ENCODE measurements at places on chromosomes 5 and 9. TPM values are rescaled to one million over a fixed set of nuclear protein-coding genes. Genes with fewer than 3 reads are reported as not detected.

Gene ASS1
- total RNA-seq, result 73.1 TPM

Gene ERAP2
- 26.9 TPM for total RNA-seq

Gene PCDHB12
- total RNA-seq, result 3.6 TPM

Gene SLC34A3
- total RNA-seq, result not detected

Gene TUSC1
- 11.7 TPM for total RNA-seq

Gene NRG2
- not detected for total RNA-seq

Gene FOXD1
- 24.8 TPM for total RNA-seq

Gene EGR1
- 7.2 TPM for total RNA-seq

Gene NUTM2G
- not detected for total RNA-seq

Gene CACFD1
- 8.2 TPM for total RNA-seq

Gene EQTN
- not detected for total RNA-seq

Gene HABP4
- 14.0 TPM for total RNA-seq

Gene SLC6A7
- total RNA-seq, result not detected

Gene PCDHB9
- total RNA-seq, result 3.1 TPM

DNA sequence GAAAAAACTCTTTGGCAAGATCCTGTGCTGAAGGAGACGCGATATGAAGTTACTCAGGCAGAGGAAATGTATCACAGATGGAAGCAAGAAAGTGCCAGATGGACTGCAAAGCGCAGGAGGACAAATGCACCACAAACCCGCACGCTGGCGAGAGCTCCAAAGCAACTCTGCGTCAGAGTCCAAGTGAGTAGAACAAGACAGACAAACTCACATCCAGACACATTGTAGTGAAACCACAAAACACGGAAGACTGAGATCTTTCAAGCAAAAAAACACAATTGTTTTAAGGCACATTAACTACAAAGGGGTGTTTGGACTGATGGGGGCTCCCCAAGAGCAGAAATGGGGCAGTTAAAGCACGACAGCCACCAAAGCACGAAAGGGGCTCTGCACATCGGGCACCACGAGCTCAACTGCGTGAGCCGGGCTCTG lies 39.2 kb upstream of the NKD2 start:
- no peak for DNase-seq

DNA sequence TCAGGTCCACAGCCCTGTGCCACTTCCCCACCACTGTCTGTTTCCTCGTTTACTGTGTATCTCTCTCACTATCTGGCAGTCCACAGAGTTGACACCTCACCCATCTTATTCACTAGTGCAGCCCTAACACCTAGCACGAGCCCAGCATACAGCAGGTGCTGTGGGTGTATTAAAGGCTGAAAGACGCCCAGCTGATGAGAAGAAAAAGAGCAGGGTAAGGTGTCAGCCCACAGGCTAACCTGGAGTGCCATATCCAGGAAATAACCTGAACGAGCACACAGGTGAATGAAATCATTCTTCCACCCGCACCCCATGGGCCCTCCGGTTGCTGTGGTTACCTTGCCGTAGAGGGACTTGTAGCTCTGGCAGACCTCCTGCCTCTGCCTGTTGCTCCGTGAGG lies 18.6 kb downstream of the ANXA6 start:
- DNase-seq, result no peak

GRCh38 chr5:2909035-2909434 lies 157.6 kb upstream of the IRX2 start:
- DNase-seq, result no peak

DNA sequence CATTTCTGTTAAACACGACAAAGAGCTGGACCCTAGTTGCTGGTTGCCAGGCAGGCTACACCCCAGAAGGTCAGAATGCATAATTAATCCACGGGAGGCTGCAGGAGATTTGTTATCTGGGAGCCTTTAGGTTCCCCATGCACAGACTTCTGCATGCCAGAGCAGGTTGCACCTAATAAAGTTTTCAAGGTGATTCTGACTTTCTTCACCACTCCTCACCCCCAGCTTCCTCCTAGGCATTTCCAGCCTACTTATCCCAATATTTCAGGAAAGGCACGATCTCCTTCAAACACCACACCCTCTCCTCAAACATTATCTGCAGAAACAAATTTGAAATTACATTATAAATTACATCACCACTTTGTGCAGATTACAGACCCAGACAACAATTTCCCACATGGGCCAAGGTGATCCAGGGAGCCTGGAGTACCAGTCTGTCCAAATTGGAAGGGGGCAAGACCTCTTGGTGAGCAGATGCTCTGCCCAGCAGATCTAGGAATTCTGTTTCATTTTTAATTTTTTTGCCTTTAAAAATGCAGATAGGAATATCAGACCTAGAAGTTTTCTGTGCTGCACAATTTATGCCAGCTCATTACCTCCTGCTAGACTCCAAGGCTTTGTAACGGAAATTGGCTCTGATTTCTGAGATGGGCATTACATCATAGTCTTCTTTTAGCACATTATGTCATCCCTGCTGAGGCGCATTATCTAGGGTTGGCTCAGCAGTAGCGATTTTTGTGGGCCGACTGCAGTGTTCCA lies 363.4 kb upstream of the SLC30A5 start:
- peak; percentile 68 for DNase-seq

DNA sequence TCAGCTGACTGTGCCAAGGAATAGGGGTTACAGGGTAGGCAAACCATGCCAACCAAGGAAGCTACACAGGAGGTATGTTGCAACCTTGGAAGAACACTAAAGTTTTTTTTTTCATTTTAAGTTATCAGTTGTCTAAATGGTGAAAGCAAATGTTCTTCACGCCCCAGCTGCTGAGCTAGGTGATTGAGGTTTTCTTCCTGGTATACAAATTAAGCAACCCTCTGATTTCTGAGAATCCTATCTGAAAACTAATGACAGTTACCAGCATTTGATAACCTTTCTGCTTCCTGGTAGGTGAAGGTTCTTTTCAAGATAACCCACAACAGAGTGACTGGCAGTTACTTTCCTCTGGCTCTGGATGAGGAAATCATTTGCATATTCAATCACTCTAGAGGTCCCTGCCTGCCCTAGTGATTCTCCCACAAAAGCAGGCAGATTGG lies 194.9 kb downstream of the ATP10B start:
- no peak for DNase-seq

DNA sequence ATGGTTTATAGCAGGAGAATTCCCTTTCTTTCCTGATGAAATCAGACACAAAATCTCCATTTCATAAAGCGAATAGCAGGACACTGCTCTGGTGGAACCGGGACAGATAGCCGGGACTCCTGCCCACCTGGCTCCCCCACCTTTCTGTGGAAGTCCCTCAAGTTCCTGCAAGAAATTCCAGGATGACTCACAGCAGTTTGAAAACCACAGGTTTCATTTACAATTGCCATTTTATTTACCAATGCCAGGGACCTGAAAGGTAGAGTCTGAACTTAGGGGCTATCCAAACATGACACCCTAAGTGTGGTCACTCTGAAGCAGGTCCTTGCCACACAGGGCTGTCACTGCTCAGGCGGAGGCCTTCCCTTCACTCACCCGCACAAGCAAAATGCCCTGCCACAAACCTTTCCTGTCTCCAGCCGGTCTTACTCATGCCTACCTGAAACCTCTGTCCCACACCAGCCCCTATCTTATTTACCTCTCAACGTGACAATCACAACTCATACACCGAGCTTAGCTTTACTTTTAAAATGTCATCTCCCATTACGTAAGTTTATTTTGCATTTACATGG lies 63.3 kb upstream of the TAF1L start:
- DNase-seq, result no peak

- DNase-seq, result no peak
Observed at GRCh38 chr5:85109616-85110015, 724.9 kb upstream of the EDIL3 start.

- DNase-seq, result no peak
Observed at GRCh38 chr9:3629495-3629894, 103.7 kb upstream of the RFX3 start.

DNA sequence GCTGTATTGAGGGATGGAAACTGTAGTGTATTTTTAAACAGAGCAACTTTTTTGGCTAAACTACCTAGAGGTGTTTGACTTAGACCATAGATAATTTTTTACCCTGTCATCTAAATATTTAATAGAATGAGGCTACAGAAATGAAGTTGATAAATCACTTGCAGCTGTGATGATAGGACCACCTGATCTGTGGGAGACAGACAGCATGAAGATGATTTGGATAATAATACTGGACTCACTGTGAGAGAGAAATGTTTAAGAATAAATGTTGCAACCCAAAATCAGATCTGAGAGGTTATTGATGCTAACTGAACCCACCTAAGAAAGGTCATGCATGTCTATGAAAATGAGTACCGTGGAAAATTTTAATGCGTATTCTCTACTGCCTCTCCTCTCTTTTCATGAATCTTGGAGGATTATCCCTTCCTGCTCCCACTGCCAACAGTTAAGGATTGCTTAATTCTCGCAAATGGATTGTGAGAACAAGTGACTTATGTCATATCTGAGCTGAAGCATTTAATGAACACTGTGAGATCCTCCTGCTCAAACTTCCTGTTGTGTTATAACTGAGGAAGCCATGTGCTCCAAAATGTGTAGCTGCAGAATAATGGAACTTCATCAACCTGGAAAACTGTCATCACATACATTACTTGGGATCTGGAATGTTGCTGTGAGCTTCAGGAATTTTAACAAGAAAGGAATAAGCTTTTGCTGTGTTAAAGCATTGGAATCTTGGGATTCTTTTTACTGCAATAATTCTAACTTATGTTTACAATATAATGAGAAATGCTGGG lies 617.9 kb upstream of the CDH18 start:
- DNase-seq, result no peak

DNA sequence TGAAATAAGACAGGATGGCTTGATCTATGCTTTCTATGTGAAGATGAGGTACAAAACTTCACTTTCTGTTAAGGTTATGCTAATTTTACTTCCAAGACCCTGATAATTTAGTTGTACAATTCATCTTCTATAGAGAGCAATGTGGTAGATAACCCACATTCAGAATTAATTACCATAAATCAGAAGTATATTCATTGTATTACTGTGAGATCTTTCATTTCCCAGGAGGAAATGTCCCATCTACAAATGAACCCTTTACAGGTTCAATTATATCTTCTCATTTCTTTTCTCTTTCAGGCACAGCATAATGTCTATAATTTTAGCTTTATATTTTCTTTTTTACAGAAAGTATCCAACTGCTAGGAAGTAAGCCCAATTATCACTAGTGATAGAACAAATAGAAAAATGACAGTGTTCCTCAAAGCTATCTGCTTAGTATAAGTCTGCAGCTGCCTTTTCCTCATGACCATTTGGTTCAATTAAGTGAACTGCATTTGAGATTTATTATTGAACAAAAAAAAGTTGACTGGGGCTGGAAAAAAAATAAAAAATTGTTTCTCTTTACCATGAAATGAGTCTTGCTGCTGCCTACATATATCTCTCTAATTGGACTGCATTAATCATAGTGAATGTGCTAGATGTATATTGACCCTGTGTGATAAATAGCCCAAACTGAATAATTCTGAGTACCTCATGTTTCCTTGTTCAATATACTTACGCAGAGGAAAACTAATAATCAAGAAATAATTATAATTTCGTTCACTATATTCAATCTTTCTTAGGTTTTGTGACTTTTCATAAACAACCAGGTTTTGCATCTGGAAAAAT lies 1329.4 kb downstream of the PTPRD start:
- no peak for DNase-seq

GRCh38 chr9:72149231-72149975 lies at the start of gene GDA:
Gene GDA, plus strand, starts transcription at chr9:72149440. Its CDS starts 120 bp downstream, at chr9:72149560.
- DNase-seq, result no peak

- no peak for DNase-seq
Observed at GRCh38 chr5:112878760-112879159, 17.7 kb downstream of the SRP19 start.

GRCh38 chr9:135927195-135928013 lies 20.1 kb upstream of the CAMSAP1 start:
- no peak for DNase-seq

GRCh38 chr5:140287801-140288521 lies 14.9 kb downstream of the PFDN1 start:
- DNase-seq, result no peak

DNA sequence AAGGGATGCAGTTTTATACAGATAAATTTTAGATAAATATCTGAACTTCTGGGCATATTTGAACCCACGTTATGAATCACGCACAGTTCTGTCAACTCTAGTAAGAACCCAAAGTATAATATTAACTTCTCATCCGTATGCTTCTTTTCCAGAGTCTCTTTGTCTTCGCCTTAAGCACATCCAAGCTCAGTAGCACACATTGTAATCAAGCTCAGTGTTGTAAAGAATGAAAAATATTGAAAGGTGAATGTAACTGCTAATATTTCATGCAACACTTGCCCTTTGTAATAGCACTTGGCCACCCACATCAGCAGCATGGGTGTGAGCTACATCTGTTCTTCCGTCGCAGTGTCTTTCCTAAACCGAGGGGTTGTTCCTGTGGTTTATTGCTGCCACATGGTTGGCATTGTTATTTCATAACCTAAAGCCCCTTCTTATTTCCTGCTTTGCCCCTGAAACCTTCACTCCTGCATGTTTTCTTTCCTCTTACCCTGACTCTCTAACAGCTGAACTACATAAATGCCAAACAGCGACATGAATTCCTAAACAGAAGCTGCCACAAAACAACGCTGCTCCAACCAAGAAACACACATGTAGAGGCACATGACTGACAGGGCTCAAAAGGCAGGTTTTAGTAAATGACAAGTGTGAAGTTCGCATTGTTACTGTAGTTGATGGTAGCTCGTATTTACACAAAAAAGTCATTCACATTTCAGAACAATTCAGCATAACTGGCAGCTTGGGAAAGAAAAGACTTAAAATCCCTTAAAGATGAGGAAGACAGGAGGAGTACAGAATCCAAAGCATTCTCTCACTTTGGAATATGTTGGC lies 190.1 kb upstream of the MEF2C start:
- DNase-seq, result peak; percentile 27

DNA sequence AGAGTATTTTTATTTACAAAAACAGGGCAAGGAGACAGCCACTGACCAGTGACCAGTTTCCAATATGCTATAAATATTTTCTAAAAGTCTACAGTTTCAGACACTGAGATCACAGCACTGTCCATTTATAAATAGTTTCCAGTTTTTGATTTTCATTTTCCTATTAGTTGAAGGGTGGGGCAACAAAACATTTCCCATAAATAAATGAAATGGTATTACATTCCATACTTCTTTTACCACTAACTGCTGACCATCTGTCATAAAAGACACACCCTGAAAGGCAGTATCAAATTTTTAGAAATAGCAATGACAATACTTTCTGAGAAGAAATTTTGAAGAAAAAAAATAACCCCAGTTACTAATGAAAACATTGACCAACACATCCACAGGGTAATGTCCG lies 126.7 kb downstream of the ARSB start:
- DNase-seq, result peak; percentile 54

- no peak for DNase-seq
Observed at GRCh38 chr9:130301483-130302286, 36.1 kb downstream of the HMCN2 start.

- DNase-seq, result no peak
Observed at GRCh38 chr5:111412593-111412992, 99.7 kb downstream of the STARD4 start.

- no peak for DNase-seq
Observed at GRCh38 chr5:72221541-72221940, 98.5 kb downstream of the MRPS27 start.

GRCh38 chr9:71676460-71676859 lies 91.9 kb downstream of the CEMIP2 start:
- DNase-seq, result no peak

- DNase-seq, result peak; percentile 66
Observed at GRCh38 chr9:76292246-76292645, 102.0 kb downstream of the RFK start.
